IPS DF 6.9 (cell line): ENCODE measurements at places on chromosomes 11 and 22.

- DNase-seq = no peak
Observed at GRCh38 chr11:58926251-58926650, 13.0 kb upstream of the GLYATL1 start.

GRCh38 chr11:13834463-13834862 is 128.1 kb upstream of the SPON1 start:
- peak; percentile 43 for DNase-seq

DNA sequence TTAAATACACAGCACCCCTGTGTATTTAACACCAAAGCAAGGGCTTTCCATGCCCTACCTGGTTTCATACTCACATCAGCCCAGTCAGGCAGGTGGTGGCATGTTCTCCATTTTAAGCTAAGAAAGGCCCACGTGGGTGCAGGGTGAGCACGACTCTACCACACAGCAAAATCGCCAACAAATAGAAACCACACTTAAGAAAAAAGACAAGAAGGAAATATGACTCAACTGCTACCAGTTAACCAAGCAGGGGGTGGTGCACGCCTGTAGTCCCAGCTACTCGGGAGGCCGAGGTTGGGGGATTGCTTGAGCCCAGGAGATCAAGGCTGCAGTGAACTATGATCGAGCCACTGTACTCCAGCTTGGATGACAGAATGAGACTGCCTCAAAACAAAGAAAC is 35.2 kb upstream of the TFIP11 start:
- no peak for DNase-seq

DNA sequence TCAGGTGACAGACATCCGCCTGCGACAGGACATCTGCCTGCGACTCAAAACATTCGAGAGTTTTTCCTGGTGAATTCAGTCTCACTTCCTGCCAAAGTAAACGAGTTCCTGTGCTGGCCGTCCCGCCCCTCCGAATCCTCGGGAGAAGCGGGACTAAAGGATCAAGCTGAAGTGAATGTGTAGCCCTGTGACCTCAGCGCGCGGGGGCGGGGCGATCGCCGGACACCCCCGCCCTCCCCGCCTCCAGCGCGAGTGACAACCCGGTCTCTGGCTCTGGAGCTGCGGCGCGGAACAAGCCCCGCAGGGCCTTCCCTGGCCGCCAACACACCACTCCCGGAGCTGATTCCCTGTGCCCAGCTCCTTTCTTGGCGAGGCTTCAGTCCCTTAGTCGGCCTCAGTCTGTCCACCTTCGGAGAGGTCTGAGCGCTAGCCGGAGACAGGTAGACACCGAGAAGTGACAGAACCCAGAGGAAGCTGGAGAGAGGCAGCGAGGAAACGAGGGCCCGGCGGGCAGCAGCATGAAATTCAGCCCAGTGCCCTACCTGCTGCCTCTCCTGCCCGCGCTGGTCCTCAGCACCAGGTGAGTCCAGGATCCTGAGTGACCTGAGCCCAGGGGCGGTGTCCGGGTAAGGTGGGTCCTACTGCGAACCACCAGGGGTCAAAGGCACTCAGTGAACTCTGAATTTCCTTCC is 766.4 kb upstream of the LUZP2 start:
- no peak for DNase-seq

DNA sequence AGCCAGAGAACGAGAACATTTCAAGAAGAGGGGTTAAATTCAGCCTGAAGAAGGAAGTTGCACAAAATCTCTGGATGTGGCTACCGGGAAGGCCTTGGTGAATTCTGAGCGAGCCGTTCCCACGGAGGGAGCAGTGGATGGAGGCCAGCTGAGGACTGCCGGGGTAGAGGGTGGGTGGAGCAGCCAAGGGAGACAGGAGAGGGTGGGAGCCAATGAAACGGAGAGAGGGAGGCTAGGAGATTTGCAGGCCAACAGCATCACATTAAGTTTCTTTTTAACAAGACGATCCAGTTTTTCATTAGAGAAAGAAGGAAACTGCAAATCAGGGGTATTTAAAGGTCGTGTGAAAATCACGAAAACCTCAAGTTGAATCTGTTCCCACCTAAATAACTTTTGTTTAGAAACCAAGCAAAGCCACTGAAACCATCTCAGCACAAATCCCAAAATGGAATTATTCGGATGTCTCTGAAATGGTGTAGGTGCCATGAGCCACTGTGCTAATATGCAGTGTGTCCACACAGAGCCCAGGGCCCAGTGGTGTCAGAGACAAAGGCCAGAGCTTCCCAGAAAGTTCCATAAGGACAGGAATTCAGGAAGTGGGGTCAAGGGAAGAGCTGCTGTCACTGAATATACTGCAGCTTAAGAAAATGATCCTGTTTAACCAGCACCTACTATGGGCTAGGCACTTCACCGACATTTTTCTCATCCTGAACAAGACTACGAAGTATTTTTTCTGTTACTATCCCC is 59.7 kb upstream of the SLC35C1 start:
- DNase-seq = no peak

DNA sequence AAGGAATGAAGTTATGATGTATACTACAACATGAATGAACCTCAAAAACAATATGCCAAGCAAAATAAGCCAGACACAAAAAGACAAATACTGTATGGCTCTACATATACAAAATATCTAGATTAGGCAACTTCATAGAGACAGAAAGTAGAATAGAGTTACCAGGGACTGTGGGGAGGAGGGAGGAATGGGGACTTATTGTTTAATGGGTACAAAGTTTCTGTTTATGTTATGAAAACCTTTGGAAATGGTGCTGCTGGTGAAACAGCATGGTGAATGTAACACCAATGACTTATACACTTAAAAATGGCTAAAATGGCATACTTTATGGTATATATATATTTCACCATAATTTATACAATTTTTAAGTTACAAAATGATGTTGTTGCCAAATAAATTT is 4.1 kb downstream of the AQP11 start:
- DNase-seq = no peak

DNA sequence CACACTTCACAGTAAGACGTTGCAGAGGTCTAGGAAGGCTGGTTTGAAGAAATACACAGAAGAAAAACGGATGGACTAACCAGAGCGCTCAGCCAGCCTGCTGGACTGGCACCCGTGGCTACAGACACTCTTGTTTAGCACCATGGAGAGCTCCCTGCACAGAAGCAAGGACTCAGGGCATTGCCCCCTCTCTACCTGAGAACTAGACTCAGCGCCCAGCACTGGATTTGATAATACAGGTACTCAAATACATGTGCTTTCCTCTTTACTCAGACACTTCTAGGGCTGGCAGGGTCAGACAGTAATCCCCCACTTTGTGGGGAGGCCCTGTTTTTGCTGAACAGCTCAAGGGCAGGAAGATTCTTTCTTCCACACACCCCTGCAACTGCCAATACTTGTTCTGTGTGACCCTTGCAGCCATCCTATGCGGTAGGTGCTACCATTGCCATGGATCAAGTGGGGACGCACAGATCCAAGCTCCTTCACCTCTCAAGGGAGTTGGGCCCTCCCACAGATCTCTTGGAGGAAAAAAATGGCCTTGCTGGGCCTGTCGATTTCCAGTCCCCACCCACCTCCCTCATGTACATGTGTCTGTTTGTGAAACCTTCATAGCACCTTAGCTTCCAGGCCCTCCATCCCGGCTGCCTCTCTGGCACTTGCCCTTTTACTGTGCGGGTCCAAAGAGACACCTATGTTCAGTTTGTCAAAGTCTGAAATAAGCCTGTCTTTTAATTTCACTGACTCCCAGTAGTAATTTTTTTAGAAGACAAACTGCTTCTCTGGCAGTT is 5.1 kb upstream of the P2RX6 start:
- DNase-seq = peak; percentile 39

GRCh38 chr22:48531761-48532435 is 1295.8 kb downstream of the BRD1 start:
- DNase-seq = no peak

GRCh38 chr11:47541070-47541469 is 11.9 kb downstream of the CELF1 start:
- DNase-seq = no peak

GRCh38 chr22:41043722-41044121 is 48.7 kb upstream of the EP300 start:
- no peak for DNase-seq

DNA sequence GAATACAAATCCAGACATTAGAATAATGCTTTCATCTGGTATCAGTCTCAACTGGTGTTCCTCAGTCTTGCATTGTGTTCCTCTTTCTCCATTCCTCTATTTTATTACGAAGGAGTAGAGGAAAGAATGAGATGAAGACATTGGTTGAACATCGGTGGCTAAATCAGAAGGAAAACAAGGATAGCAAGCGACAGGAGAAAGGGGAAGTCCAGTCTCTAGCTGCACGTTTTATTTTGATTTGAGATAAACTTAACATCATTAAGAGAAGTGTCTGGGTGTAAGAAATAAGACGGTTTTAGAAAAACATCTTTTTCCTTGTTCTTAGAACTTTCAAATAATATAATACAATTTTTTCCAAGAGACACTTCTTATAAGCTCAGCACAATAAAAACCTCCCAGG is 6.2 kb downstream of the SOX6 start:
- DNase-seq = no peak

- DNase-seq = no peak
Observed at GRCh38 chr22:32144496-32145274, 14.4 kb downstream of the C22orf42 start.

DNA sequence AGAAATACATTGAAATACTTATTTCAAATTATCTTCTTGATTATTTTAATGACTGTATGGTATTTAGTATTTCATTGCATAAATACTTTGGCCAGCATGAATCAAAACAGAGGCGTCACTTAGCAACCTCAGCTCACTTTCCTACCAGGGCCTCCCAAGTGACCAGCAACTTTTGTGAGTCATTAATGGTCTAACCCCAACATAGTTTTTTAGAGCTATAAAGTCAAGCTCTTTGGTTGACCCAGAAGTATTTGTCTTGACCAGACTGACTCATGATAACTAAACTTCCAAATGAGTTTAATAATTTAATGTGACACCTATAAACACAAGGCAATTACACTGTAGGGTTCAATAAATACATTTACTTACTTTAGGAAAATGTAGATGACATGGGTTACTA is 27.9 kb upstream of the RBMXL2 start:
- DNase-seq = no peak

DNA sequence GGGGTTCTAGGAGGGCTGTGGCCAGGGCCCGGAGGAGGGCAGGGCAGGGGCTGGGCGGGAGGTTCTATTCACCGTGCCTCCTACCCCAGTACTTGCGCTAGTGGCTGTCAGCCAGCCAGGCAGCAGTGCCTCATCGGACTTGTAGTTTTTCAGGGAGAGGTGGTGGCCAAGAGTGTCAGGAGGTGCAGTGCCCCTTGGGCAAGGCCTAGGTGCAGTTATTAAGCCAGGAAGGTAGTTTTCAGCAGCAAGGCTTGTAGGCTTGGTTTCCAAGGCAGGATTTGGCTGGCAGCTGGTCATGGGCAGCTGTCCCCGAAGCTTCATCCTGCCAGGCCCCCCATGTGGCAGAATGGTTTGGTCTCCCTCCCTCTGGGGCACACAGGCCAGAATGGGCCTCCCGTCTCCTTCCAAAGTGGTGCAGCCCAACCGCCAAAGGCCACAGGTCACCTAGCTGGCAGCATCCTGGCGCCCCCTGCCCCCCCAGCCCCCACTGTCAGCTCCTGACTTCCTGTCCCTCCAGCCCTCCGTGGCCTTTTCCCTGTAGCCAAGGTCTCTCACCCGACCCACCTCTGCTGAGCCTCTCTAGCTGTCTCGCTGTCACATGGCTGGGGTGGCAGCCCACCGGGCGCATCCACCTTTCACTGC is 8.5 kb downstream of the CCDC88B start:
- no peak for DNase-seq

GRCh38 chr22:41405588-41405987 is 23.8 kb downstream of the TEF start:
- DNase-seq = no peak

DNA sequence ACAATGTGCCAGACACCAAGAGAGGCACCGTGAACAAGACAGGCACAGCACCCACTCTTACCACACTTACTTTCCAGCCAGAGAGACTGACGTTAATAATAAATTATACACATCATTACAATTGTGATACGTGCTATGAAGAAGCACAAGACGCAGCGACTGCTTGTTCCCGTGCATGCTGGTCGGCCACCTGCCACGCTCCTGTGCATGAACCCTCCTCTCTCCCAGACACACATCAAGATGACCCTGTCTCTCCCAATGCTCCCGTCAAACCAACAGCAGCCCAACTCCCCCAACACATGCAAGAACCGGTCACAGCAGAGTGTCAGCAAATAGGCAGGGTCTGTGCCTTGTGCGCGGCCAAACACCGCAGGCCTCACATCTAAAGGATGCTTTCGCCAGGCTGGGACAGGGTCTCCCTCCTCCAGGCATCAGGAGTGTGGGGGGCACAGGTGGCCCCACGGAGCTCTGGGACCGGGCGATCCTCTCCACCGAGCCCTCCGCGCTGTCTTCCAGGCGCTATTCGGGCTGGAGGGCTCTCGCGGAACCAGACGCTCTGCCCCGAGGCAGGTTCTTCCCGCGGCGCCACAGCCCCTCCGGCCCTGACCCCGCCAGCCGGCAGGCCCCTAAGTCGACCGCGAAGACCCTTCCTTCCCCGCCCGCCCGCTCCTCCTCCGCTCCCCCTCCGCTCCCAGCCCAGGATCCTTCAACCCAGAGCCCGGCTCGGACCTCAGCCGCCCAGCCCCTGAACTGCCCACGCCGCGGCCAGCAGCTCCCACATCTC is 533 bp downstream of the SERGEF start:
- DNase-seq = no peak

DNA sequence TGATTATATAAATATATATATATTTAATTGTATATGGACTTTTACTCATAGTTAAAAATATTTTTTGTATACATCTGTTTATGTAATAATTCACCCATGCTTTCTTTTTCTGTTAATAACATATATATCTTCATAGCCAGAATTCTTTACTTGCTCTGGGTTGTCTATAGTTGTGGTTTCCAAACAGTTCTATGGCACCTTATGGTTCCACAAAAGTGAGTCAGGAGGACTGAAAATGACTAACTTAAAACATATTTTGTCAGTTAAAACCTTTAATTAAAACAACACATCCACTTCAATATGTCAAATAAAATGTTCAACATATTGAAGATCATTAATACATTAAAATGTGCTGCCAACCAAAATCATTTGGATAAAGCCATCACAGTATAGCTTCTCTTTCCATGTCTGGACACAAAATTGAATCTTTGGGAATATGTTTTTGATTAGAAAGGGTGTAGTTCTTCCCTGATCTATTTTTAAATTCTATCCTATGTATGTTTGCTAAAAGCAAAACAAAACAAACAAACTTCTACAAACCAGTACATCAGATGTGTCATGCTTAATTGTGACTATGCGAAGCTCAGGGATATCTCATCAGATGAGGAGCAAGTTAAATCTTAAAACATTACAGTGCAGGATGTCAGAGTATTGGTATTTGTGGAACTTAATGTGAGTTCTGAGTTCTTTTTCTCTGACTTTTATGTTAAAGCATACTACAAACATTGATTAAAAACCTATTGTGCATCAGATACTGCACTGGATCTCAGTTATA is 1488.4 kb upstream of the TENM4 start:
- DNase-seq = no peak

- DNase-seq = no peak
Observed at GRCh38 chr22:49025791-49026493, 801.7 kb downstream of the BRD1 start.
